Spleen (tissue), 13 donors: ENCODE measurements at places on chromosomes 4 and X.

DNA sequence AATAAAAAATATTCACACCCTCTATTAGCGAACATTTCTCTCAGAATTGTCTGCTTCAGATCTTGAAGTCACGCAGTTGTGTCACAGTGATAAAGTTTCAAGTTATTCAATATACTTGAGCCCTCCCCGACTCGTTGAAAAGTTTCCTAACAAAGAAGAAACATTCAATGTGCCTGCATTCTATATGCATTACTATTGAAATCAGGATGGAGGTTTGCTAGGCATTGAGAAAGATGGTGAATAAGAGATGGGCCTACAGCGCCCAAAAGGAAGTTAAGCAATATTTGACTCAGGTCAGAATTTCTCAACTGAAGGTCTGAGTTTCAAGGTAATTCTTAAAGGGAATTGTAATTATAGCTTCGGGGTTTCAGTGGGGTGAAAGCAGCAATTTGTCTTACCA is 6.1 kb downstream of the TCEANC start:
- no peak for DNase-seq

DNA sequence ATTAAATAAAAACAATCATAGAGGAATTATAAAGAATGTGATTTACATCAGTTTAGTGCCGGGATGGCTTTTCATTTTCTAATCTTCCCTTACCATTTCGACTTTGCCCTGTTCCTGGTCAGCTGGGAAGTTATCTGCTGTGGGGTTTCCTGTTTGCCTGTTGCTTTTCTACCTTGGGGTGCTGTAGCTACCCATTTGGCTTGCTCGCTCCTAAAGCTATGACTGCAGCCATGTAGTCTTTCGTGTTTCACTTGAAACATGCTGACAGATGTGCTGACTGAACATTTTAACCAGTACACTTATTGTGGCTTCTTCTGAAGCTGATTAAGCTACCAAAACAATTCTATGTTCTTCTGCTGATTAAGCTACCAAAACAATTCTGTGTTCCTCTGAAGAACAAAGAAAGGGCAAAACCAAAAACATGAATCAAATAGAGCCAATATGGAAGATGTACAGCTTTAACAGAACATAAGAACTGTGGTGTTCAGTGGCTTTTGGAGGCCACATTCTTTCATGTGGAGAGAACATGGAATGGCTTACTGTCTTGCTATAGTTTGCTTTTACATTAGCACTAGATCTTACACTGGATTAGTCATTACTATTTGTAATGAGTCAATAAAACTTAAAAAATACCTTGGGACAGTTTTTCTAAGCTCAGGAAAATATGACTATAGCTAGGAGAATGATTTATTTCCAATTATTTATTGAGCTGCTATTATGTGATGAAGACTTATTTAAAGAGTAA is 440.4 kb downstream of the SPRY1 start:
- no peak for DNase-seq

DNA sequence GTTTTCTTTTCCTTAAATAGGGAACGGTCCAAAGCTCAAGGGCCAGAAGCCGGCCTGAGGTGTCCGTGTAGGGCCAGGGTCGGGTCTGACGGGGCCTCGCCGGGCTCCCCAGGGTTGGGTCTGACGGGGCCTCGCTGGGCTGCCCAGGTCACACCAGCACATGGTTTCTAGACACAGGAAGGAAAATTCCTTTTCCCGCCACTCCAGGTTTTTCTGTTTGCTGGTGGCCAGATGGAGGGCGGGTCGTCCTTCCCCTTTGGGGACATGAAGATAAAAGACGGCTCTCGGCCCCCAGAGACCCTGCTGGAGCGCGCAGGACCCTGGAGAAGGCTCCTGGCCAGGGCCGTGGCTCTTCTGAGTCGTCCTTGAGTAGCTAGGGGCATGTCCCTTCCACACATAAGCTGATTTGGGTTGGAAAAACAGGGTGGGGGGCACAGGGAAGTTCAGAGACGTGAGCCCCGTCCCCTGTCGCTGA is 35.1 kb downstream of the PIGG start:
- peak; percentile 62 for DNase-seq

DNA sequence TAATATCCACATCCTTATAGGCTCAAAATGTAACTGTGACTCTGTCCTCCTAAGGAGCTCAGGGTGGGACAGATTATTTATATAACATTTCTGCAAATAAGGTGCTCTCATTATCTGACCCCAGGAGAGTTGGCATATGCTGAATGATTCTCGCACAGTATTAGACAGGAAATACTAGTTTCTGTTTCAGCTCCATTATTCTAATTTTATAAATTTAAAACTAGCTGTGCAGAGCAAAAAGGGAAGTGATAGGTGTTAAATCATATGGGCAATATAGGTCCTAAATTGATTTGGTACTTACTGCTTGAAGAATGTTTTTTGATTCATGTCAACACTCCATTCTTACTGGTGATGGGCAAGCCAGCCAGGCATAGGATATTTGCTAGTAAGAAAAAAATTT is 141.5 kb downstream of the GLRA2 start:
- DNase-seq, result no peak

GRCh38 chrX:151828439-151829080 is 84.1 kb upstream of the MAGEA4 start:
- DNase-seq, result no peak

GRCh38 chr4:28149762-28150161 is 1289.1 kb downstream of the STIM2 start:
- no peak for DNase-seq

DNA sequence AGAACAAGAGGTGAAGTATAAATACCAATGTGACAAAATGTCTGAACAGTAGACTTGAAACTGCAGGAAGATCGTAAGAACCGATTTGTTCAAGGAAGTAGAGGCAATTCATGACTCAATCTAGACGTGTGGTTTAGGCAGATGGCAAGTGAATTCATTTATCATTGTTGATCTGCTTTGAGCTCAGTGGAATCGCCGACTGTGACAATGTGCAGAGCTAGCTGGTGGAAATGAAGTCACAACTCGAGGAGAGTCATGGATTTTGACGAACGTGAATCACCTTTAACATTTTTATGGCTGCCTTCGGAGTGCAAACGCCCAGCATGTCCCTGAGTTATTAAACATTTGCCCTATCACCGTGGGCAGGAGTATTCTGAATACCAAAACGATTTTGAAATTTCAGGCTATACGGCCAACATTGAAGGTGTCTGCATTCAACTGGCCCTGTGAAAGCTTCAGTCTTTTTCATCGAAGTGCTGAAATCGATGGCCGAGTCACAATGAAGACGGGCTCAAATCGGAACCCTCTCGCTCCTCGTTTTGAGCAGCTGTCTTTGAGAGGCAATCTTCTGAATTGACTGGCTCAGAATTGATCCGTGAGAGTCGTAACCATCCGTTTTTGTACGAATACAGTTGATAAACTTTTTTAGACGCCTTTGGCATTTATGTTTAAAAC is 689 bp upstream of the OGT start:
- DNase-seq, result no peak

DNA sequence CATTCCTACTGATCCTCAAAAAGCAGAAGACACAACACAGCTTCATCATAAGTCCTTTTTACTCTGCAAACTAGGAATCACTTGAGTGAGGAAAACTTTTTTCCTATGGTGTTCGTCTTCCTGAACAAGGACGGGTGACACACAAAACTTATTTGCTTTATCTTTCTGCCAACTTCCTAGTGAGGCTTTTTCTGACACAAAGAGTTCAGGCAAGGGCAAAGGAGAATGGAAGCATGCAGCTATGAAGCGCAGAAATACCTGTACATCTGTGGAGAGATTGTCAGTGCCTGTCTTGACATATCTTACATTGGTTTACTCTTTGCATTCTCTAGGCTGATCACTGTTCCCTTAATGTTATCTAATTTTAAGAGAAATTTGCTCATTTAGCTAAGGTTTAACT is 548.0 kb upstream of the IGFBP7 start:
- no peak for DNase-seq

GRCh38 chrX:71184092-71184491 is 38.9 kb upstream of the GJB1 start:
- no peak for DNase-seq

- no peak for DNase-seq
Measured at GRCh38 chr4:149005191-149005590, 563.0 kb upstream of the NR3C2 start.

GRCh38 chr4:1053080-1053661 is 41.7 kb downstream of the FGFRL1 start:
- DNase-seq, result peak; percentile 77

DNA sequence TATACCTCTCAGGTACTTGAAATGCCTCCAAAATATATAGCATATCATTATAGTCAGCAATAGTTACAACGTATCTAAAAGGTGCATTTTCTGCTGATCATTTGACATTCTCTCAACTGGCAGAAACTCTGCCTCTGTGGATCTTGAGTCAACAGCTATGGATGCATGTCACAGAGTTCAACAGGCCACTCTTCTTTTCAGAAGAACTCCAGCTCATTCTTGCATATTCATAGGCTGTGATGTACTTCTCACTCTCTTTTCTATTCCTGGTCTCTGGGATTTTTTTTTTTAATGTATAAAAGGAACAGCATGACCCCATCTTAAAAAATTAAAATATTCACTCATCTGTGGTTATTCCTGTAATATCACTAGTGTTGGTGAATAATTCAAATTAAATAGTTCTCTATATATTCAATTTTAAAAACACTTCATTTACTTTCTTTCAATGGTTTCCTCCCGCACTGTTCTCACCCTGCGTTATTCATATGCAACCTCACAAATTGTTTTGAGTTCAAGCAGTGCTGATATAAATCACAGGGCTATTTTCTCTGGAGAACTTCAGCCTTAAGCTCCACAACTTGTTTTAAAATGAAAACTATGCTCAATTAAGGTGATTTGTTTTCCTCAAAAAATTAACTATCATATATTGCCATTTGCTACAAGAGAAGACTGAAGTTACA is 1111.2 kb upstream of the ADGRL3 start:
- DNase-seq, result no peak

GRCh38 chrX:17669891-17670290 is 67.4 kb upstream of the SCML1 start:
- no peak for DNase-seq

DNA sequence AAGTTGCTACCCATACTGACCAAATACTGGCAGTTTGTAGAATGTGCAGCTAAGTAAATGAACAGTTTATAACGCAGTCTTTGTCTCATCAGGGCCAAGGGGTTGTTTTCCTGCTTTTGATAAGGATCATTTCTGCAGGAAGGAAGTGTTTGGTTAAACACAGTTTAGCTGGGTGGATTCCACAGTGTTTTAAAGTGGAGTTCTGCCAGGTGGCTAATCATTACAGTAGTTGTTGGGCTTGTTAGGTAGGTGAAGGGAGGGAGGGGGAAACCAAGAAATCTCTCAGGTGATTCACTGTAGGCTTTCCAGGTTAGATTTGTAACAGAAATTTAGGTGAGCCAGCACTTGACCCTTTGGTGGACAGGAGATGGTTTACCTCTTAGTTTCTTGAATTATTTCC is 58.1 kb downstream of the FNIP2 start:
- no peak for DNase-seq

- no peak for DNase-seq
Measured at GRCh38 chrX:110374559-110374958, 15.9 kb downstream of the RTL9 start.

- no peak for DNase-seq
Measured at GRCh38 chr4:8260656-8261111, 8.9 kb upstream of the HTRA3 start.

GRCh38 chrX:40188573-40189417 is 91.0 kb upstream of the BCOR start:
- DNase-seq, result no peak

GRCh38 chr4:121574618-121575017 is 122.2 kb downstream of the ANXA5 start:
- DNase-seq, result no peak

- DNase-seq, result no peak
Measured at GRCh38 chrX:104324461-104325212, 69.9 kb upstream of the ESX1 start.

GRCh38 chr4:2888886-2889285 is 45.2 kb downstream of the ADD1 start:
- no peak for DNase-seq
